Activated B cell treated with CpG ODN at 0.5 μM for 24 hours (primary cell): ENCODE measurements at places on chromosomes 12 and 14.

DNA sequence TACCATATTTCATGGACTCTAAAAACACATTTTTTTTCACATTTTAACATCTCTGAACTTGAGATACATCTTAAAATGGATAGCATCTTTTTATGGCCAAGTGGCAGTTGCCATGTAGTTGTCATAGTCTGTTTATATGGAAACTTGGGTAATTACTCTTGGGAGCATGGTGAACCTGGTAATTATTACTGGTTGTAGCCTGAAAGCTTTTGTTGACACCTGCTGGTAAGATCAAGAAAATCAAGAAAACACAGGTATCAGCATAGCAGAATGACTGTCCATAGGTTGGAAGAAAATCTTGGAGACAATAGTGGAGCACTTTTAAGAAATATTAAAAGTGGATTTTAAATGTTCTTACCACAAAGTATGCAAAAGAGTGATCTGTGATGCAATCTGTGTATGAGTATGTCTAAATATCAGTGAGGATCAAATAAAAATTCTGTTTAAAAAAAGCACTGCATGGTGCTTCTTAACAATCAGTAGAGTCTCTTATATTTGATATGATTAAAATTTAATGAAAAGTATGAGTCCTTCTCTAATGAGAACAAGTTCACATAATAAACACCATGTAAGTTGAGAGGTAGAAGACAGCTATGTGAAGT, 44.2 kb downstream of the TTC8 start:
- no peak for DNase-seq

- DNase-seq: no peak
These were observed 359.9 kb downstream of the ADGRD1 start for GRCh38 chr12:131313635-131314034.

DNA sequence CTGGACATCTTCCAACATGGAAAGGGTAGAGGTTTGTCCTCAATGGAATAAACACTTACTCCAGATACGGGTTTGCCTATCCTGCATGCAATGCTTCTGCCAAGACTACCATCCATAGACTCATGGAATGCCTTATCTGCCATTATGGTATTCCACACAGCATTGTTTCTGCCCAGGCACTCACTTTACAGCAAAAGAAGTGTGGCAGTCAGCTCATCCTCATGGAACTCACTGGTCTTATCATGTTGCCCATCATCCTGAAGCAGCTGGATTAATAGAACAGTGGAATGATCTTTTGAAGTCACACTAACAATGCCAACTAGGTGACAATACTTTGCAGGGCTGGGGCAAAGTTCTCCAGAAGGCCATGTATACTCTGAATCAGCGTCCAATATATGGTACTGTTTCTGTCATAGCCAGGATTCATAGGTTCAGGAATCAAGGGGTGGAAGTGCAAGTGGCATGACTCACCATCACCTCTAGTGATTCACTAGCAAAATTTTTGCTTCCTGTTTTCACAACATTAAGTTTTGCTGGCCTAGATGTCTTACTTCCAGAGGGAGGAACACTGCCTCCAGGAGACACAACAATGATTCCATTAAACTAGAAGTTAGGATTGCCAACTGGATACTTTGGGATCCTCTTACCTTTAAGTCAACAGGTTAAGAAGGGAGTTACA, 140.4 kb downstream of the SLC35F4 start:
- DNase-seq: no peak

DNA sequence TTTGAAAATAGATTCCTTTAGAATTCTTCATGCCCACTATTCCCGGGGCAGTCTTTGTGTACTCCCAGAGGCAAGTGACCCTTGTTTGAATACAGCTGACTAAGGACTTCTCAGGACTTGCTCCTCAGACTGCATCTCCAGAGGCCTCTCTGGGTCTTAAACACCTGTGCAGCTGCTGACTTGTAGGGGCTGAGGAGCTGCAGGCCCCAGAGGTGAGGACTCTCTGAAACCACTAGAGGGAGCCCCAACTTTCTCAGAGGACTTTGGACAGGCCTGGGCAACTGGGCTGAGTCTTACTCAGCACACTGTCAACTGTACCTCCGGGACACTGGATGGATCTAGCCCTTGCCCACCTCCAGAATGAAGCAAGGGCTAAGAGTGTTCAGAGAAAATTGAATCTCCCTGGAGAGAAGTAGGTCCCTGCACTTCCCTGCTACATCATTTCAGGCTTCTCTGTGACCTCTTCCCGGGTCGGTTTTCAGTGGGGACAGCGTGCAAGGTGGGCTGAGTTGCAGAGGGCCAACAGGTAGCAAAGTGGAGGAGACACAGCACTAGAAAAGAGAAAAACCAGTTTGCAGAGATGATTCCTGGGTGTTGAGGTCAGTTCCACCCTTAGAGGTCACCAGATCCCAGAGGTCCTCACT, 164.6 kb downstream of the TMEM117 start:
- no peak for DNase-seq

DNA sequence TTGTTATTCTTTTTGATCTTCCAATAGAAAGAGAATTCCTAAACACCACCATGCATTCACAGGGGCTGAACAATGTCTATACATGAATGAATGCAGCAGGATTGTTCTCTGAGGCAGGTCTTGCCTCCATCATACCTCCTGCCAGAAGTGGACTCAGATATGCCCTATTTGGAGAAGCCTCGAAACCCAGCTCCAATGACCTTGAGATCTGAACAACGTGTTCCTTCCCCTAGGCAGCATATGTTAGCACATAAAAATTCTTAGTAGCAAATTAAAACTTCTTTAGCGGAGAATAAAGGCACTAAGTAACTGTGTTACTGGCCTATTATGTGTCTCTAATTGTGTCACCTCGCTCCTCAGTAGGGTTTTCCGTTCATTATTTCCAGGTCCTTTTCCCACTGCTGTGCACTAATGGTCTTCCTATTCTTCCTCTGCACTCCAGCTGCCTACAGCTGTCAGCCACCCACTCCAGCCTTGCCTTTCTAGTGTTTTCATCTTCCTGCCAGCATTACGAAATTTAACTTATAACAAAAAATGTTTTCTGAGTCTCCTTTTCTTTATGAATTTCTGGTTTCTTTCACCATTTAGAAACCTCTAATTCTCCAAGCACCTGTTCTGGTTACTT, 62.6 kb upstream of the IGF1 start:
- no peak for DNase-seq

DNA sequence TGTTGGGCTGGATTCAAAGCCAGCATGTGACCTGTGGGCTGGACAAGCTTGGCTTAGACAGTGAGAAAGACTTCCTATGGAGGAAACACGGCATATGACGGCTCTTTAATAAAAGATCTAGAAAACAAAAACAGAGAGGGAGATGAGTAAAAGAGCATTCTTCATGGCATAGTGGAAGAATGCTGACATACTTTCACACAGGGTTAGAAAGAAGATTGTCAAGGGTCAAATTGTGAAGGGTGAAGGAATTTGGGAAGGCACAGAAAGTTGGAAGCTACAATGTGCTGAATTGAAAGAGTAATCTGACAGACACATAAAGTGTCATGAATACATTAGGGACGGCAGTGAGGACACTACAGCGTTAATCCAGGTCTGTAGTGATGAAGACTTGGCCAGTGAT, 63.4 kb downstream of the GALNT4 start:
- no peak for DNase-seq

DNA sequence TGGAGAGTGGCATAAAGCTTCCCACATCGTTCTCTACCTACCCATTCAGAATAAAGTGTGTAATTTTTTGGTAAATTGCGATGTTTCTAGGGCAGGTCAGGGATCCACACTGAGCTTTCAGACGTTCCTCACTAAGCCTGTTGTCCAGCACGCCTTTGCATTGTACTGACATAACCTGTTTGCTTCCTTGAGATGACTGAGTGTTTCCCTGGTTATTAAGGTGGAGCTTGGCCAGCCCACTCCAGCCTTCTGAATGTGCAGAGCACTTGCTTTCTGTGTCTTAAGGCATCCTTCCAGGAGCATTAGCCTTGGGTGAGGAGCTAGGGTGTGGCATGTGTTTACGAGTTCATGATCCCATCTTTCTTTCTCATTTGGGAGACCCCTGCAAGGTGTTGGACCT, 96.4 kb downstream of the TMEM260 start:
- DNase-seq: no peak

- DNase-seq: no peak
These were observed at the start of gene WNT1 for GRCh38 chr12:48978291-48978740. Gene WNT1 (plus strand): TSS chr12:48978322. CDS start chr12:48978651, 329 bp downstream.

GRCh38 chr12:111636209-111636945, 37.3 kb upstream of the ATXN2 start:
- DNase-seq: no peak

DNA sequence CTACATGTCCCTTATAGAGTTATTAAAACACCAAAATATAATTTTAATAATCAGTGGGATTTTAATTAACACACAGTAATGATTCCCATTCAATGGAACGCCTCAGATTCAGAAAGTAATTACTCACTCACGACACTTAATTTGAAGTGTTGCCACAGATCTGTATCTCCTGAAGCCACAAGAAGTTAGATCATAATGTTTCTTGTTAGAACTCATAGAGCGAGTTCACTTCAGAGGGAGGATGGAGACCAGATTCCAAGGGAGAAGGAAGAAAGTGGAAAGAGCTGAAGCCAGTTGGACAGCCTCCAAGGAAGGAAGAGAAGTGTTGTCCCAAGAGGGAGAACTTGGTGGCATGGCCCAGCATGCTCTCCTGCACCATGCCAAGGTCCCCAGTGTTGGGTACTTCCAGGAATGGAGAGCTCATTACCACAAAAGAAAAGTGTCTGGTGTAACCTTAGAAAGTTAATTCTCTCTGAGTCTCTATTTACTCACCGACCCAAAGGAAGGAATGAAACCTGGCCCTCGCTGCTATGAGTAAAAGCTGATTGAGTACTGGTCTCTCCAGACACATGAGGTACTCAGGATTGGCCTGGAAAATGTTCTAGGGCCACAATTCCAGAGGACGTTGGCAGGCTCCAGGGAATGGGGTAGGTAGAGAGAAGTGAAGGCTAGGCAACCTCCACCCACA, 305.4 kb downstream of the BCL11B start:
- DNase-seq: no peak

- DNase-seq: no peak
These were observed 64.8 kb downstream of the HECTD4 start for GRCh38 chr12:112317481-112317880.

DNA sequence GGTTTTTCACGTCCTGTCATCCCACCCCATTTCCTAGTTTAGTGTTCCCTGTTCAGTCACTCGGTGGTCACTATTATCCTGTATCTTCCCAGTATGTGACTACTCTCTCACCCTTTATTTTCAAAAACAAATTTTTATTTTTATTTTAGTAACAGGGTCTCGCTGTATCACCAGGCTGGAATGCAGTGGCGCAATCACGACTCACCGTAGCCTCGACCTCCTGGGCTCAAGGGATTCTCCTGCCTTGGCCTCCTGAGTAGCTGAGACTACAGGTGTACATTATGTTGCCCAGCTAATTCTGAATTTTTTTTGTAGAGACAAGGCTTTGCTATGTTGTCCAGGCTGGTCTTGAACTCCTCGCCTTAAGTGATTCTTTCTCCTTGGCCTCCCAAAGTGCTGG, 20.1 kb upstream of the PRICKLE1 start:
- DNase-seq: no peak

- no peak for DNase-seq
These were observed 13.5 kb upstream of the TAS2R46 start for GRCh38 chr12:11075642-11076041.

GRCh38 chr12:122150127-122150681, 23.8 kb downstream of the IL31 start:
- DNase-seq: no peak

DNA sequence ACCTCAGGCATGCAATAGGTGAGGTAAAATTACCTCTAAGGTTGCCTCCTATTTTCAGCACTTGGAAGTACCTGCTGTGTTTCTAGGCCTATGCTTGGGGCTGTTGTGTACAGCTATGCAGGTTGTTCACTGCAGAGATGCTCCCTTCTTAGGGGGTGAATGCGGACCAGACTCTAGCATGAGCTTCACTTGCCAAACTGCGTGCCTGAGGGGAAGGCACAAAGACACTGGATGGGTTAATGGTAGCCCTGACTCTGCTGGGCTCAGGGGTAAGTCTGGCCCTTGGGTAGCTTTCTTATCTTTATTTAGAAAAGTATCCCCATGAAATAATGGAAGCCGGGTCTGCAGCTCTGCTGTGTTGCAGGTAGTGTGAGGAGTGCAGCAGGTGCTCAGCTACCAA, 35.7 kb downstream of the B4GALNT3 start:
- no peak for DNase-seq
